ENCODE measurements at places on chromosomes 16 and 17.

GRCh38 chr16:1372292-1372950 is 20.7 kb downstream of the GNPTG start:
- DNase-seq: no peak

GRCh38 chr17:79938336-79939093 is 97.2 kb downstream of the TBC1D16 start:
- DNase-seq: no peak

- no peak for DNase-seq
These were observed 11.8 kb downstream of the STXBP4 start for GRCh38 chr17:54980375-54980774.

GRCh38 chr16:86396422-86396821 is 113.9 kb upstream of the FOXF1 start:
- DNase-seq: no peak

DNA sequence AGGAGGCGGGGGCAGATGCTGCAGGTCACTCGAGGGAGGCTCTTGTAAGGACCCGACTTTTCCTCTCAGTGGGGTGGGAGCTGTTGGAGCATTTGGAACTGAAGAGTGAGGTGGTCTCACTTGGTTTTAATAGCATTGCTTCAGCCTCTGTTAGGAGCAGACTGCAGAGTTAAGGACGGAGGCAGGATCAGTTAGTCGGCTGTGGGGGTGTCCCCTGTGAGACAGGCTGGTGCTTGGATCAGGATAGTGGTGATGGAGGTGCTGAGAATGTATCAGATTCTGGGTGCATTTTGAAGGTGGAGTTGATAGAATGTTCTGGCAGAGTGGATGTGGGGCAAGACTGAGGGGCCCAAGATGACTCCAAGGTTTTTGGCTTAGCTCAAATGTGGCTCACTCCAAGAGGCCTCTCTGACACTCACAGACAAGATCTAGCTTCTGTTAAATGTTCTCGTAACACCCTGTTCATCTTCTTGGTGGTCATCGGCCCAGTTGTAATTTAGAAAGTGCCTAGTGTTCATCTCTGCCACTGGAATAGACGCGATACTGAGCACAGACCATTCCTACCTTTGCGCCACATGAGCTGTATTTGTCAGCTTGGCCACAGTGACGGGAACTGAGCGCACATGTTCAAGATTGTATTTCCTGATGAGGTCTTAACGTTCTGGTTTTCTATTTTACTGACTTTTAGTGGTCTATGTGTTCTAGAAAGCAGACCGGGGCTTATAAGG is 7.5 kb downstream of the LCMT1 start:
- DNase-seq: no peak

GRCh38 chr16:68995011-68995504 is 110.4 kb upstream of the HAS3 start:
- DNase-seq: no peak

GRCh38 chr17:10756619-10757018 is 26.8 kb upstream of the TMEM220 start:
- no peak for DNase-seq

All from activated B cell treated with CpG ODN at 0.5 μM for 24 hours (primary cell).